ENCODE measurements at places on chromosomes 6 and 20.

GRCh38 chr20:58585753-58586540, 65.1 kb upstream of the STX16 start:
- DNase-seq = no peak

DNA sequence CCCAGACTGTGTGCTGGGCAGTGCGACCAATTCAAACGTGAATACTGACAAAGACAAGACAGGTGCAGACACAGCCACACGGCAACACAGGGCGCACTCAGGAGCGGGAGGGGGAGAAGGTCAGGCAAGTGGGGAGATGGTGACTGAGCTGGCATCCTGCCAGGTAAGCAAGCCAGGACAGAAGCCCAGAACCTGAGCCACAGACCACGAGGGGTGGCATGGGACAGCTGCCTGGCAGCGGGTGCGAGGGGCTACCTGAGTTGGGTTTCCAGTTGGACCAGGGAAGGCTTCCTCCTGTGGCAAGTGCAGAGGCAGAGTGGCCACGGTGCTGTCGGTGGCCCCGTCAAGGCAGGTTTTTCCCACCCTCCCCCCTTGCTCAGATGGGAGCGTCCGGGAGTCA, 215.2 kb upstream of the ARID1B start:
- no peak for DNase-seq

DNA sequence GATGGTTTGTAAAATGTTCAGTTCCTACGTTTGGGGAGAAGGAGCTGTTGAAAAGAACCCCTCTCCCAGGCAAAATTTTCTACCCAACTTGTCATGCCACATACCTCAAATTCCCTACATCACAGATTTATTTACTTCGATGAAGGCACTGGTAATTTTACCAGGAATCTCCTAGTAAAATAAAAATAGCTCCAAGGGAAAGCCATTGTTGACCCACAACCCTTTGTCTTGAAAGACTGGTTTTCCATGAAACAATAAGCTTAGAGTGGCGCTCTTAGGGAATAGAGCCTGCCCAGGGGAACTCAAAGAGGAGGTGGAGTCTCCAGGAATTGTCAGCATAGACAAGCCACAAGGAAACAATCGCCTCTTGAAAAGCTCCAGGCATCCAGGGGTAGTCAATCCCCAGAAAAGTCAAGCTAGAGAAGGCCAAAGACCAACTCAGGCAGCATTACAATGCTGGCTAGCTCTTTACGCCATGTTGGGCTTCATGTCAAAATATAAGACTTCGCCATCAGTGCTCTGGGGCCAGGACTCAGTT, 99.2 kb upstream of the RREB1 start:
- no peak for DNase-seq

- DNase-seq = no peak
These were observed 39.2 kb upstream of the TLDC2 start for GRCh38 chr20:36836591-36837269.

GRCh38 chr6:152471456-152472265, 165.5 kb downstream of the SYNE1 start:
- DNase-seq = no peak

- no peak for DNase-seq
These were observed 5.0 kb downstream of the CPXM1 start for GRCh38 chr20:2795451-2795850.

- DNase-seq = no peak
These were observed 8.8 kb downstream of the SLC22A16 start for GRCh38 chr6:110467566-110468140.

DNA sequence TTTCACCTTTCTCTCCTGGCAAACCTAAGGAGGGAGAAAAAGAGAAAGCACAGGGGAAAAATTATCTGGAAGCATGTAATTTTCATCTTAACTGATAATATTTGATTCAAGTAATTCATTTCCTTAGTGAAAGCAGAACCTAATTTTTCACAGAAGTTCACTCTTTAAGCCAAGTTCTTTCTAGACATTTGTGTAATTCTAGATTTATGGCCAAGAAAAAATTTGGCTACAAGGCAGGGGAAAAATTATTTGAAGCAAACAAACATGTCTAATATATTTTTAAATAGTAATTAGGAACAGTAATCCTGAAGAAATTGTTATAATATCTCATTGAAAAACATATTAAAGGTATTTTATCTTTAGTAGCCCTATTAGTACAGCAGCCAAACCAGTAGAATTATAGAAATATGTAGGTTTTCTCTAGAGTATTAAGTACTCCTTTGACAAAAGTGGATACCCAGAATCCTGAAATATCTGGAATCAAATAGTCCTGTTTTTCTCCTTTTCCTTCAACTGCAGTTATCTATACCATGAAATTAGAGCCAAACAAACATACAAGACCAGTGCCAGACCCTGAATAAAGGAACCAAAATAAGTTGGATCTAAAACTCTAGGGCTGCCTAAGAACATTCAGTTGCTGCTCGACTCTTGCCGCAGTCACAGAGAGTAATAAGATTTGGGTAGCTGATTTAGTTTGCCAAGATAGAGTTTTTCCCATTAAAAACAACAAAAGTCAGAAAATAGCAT, 116.5 kb downstream of the COL12A1 start:
- DNase-seq = no peak

- DNase-seq = no peak
These were observed 58.4 kb upstream of the ARMH2 start for GRCh38 chr6:24856901-24857670.

DNA sequence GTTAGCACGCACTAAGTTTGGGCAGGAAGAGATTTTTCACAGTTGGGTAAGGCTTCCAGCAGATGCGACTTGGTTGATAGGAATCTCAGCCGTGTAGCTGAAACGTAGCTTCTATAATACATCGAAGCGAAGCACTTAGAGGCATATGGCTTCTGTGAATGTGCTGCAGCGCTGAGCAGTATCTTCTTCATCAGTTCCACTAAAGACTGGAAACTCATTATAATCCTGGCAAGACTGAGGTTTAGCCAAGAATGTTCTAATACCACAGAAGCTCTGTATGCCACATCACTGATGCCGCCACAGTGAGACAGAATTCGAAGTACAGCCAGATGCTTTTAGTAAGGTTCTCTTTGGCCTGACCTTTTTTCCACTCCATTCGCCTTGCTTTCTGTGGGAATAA, 680.2 kb upstream of the AGPAT4 start:
- no peak for DNase-seq

- no peak for DNase-seq
These were observed 116.5 kb downstream of the TRDN start for GRCh38 chr6:123520217-123520616.

- no peak for DNase-seq
These were observed 15.1 kb downstream of the SRSF6 start for GRCh38 chr20:43472671-43473380.

DNA sequence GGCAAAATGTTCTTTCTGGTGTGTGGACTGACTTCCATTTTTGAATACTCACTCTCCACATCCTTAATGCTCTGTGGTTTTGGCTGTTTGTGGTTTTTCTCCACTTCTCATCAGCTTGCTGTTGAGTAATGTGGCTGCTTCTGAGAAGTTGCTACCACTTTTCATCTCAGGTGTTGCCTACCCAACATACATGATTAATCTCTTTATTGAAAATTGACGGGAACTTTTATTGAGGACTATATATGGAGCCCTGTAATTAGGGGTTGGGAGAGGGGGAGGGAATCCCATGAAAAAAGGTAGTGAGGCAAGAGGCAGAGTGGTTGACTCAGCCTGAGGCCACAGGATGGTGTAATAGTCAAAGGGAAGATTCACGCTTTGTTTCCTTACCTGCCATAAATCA, 17.6 kb downstream of the IL22RA2 start:
- no peak for DNase-seq

GRCh38 chr20:33267701-33268100, 15.3 kb upstream of the BPIFB1 start:
- DNase-seq = no peak

DNA sequence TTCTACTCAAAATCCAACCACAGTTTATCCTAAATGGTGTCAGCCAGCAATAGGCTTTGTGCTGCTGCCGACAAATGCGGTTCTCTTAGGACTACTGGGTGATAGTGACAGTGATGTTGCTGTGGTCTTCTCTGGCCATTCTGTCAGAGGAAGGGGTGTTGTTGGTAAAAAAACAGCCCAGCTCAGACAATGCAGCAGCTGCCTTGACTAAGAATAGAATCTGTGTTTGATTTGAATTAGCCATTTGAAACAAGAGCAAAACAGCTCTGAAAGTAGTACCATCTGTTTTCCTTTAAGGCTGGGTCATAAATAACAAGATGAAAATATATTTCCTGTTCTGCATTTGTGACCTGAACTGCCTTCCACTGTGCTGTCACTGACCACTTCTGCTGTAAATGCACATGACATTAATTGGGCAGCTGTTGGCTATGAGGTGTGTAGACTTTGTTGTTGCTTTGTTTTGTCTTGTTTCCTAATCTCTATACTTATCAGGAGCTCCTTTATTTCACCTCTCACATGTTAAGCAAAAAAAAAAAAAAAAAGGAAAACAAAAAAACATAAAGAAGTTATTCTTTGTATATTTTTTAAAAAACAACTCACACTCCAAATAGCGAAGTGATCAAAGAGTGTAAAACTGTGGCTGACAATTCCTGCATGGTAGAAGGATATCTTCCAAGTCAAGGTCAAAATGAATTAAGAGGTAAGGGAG, 497.8 kb upstream of the ARID1B start:
- DNase-seq = no peak

- DNase-seq = no peak
These were observed at the start of gene HAO1 for GRCh38 chr20:7940341-7940740. HAO1 (minus strand) TSS chr20:7940458; CDS start chr20:7940422, 36 bp downstream.

DNA sequence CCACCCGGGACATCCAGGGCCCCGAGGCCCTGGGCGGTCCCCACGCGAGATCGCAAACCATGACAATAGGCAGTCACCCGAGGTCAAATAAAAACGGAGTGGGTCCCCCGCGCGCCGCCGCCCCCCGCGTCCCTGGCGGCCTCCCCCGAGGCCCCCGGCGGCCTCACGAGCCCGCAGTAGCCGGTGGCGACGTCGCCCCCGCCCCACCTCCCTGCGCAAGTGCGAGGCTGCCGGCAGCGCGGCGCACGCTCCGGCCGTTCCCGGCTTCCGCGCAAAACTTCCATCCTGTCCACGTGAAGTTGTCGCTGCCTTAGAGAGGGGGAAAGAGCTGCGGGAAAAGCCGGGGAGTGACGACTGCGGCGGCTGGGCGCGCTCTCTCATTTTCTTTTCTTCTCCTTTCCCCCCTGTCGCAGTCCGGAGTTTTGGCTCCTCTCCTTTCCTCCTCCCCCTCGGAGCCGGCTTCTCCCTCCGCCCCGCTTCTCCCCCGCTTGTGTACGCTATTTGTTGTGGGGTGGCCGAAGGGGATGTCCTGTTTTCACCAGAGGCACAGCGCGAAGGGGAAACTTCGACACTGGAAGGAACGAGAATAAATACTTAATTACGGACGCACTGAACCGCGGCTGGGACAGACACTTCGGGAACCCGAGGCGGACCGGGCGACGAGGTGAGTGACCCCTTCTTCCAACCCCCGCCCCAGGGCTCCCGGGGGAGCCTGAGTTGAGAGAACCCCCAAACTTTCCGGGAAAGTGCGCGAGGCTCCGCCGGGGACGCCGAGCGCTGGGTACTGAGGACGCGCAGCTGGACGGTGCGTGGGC, at the start of gene EYA4:
Gene EYA4 (plus strand): TSS at position 272 of the 815 bp plus-strand sequence. CDS start 33,424 bp downstream, outside the sequence.
- no peak for DNase-seq

DNA sequence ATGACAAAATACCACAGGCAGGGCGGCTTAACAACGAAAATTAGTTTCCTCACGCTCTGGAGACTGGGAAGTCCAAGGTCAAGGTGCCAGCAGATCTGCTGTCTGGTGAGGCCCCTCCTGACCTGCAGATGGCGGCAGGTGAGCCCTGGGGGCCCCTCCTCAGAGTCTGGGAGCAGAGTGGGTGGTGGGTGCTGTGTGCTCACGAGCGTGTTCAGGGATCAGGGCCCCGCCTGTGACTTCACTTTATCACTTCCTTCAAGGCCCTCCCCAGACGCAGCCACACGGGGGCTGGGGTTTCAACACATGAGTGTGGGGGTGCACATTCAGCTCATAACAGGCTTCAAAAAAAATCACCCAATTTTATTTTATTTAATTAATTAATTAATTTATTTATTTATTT, 39.3 kb downstream of the SLC2A4RG start:
- no peak for DNase-seq

GRCh38 chr20:33192912-33193501, 24.1 kb upstream of the BPIFA3 start:
- no peak for DNase-seq

- no peak for DNase-seq
These were observed 32.2 kb downstream of the ARHGAP18 start for GRCh38 chr6:129677620-129678325.

DNA sequence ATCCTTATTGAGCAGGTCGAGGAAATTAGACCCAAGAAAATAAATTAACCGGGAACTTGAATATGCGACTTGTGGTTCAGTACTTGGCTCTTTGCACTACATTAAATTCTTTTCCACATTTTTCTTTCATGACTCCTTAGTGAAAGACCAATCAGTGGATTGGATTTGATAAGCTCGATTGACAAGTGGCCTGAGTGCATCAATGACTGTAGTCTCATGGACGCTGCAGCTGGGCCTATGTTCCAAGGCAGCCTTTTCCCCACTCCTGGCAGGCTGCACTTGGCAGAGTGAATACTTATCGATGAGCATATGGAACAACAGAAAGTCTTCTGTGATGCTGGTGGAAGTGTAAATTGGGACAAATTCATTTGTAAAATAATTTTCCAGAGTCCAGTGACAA, 210.8 kb upstream of the EXOC2 start:
- no peak for DNase-seq

- peak; percentile 32 for DNase-seq
These were observed 75.9 kb upstream of the MYL9 start for GRCh38 chr20:36465109-36466080.

GRCh38 chr6:3603340-3604130, 146.7 kb upstream of the SLC22A23 start:
- no peak for DNase-seq

- no peak for DNase-seq
These were observed 16.1 kb upstream of the DOK5 start for GRCh38 chr20:54459279-54459678.

Measured in stimulated activated CD4-positive, alpha-beta T cell treated with anti-CD3 and anti-CD28 coated beads, Interleukin-2, amount 100 ng/mL, for 4 hours (primary cell).